ENCODE measurements at places on chromosomes 4 and X.

DNA sequence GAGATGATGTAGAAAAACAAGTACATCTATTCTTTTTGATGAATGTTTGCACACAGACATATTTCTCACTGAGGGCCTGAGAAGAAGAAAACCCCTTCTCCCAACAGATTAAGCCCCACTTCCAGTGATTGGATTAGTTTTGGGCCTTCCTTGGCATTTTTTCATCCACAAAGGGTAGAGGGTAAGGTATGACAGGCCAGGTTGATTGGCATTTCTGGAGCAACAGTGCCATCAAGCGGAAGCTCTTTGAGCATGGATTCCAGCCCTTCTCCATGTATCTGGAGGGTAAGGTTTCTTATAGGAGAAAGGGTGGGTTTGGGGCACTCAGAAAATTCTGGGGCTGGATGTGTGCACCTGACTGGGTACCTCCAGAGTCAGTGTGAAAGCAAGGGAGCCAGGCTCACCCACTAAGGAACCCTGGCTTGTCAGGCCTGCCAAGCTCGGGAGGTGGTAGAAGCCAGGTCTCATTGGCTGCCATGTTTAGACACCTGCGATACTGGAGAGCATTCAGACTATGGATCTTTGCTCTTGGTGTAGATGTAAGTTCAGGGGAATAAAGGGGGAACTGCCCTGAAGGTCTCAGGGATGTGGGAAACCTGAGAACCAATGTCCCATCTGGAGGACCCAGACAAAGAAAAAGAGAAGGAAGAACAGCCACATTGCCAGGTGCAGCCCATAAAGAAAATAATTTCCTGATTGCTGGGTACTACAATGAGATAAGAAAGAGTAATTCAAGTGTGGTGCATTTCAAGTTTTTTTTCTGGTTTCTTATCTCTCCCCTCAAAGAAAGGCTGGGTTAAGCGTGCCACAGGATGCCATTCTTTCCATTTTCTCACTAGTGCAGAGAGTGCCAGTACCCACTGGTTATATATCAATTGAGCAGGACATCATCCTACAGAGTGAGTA lies 222.3 kb upstream of the AGTR2 start:
- DNase-seq: no peak

- DNase-seq: no peak
Observed at GRCh38 chrX:154737136-154737535, 13.7 kb downstream of the GAB3 start.

GRCh38 chr4:108796173-108796572 lies 33.3 kb upstream of the ETNPPL start:
- DNase-seq: no peak

DNA sequence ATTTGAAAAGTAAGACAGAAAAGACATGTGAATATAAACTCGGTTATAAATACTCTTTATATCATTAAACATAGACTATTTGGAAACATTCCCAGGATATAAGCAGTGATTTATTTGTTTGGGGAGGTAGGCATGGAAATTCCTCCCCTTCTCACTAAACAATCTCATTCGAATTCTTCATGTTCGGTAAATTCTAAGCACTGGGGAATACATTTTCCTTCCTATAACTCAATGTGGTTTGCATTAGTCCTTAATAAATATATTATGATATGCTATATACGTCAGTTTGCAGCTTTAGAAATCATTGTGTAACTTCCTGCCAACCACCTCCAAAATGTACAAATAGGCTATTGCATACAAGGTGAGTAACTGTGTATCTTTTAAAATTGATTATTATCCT lies 99.6 kb downstream of the UGT8 start:
- DNase-seq: no peak

DNA sequence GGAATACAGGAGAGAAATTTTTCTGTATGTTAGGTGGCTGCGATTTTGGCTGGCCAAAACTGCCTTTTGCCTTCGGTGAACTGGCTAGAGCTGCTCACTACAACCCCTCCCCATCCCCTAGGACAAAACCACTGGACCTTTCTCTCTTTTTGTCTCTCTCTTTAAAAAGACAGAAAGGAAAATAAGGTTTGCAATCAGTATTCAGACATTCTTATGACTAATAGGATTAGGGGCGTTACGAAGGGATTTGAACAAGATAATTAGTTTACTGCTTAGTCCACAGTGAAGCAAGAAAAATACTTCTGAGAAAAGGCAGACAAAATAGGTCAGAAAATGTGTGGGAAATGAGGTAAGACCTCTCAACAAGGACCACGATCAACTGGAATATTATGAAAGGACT lies 180.4 kb downstream of the SLIT2 start:
- DNase-seq: no peak

Measured in ELR (cell line).